ENCODE measurements at places on chromosomes 1 and 21.

DNA sequence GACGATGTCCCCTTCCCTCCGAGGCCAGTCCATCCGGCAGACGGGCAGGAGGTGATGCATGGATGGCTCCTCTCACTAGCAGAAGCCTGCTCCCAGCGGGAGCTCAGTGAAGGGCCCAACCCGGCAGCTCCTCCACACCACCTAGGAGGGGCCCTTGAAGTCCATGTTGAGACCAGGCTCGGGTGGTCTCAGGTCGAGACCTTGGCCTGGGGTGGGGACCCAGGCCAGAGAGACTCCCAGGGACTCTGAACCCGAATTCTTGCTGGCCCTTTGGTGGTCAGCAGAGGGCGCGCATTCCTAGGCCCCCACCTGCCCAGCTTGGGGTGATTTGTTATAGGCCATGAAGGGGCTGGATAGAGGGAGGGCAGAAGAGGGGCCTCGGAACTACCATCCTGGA lies 642 bp upstream of the NT5C1A start:
- DNase-seq: no peak

- no peak for DNase-seq
Measured at GRCh38 chr1:68157416-68157815, 74.9 kb downstream of the WLS start.

DNA sequence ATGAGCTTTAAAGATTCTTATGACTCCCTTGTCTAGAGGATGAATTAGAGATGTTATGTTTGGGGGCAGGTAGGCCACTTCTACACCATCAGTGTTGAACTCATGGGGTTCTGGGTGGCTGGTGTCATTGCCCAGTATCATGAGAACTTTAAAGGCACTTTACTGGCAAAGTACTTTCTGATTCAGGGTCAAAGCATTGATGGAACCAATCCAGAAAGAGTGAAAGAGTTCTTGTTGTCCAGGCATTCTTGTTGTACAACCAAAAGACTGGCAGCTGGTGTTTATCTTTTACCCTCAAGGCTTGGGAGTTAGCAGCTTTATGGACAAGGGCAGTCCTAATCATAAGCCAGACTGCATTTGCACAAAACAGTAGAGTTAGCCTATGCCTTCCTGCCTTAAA lies 673.0 kb downstream of the USP25 start:
- no peak for DNase-seq

GRCh38 chr21:38938343-38938742 lies 132.6 kb downstream of the ETS2 start:
- DNase-seq: no peak

GRCh38 chr1:228009828-228010775 lies 3.3 kb downstream of the WNT3A start:
- no peak for DNase-seq

DNA sequence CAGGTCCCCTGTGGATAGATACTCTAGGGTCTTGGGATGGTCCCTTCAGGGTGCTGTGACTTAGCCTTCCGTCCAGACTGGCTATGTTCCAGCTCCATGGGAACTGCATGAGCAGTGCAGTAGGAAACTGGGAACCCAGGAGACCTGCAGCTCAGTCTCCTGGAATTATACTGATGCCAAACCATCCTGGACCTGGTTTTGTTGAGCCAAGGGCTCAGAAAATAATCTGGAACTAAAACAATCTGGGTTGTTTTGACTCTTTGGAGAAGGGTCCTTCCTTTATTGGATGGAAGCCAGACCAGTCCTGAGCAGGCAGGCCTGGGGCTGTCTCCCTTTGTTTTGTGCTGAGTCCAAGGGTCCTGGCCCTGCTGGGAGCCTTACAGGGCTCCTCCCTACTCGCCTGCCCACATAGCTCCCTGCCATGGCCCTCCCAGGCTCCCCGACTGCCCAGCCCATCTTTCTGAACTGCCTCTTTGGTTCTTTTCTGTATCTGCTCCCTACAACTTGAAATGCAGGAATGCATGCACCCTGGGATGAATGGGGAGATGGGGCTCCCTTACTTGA lies 1.2 kb downstream of the IPO13 start:
- DNase-seq: no peak

GRCh38 chr1:114033216-114033706 lies 54.0 kb downstream of the OLFML3 start:
- no peak for DNase-seq

- no peak for DNase-seq
Measured at GRCh38 chr1:149899460-149900284, at the start of gene BOLA1. Gene BOLA1, plus strand, starts transcription at chr1:149899568. Its CDS starts 492 bp downstream, at chr1:149900060.

GRCh38 chr21:33071770-33072306 lies 1.9 kb downstream of the OLIG1 start:
- DNase-seq: no peak

GRCh38 chr1:222792744-222793143 lies 22.1 kb upstream of the DISP1 start:
- DNase-seq: no peak

GRCh38 chr1:7733276-7733675 lies 37.8 kb upstream of the VAMP3 start:
- no peak for DNase-seq

DNA sequence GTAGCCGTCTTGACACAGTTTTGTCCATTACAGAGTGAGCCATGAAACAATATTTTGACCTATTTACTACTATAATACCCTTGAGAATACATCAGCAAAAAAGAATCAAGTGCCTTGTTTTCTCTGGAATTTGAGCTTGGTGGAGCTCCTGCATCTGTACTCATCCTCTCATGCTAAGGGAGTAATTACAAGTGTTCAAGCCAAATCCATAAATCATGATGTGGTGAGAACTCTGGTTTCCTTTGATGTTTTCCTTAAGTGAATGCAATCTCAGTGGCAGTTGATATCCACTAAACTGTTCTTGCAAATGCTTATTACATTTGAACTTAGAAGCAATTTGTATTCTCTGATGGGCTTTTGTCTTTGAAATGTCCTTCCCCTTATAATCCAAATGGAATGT lies 824.6 kb upstream of the TMPRSS15 start:
- no peak for DNase-seq

GRCh38 chr1:55612988-55613387 lies 397.8 kb upstream of the USP24 start:
- DNase-seq: peak; percentile 23

DNA sequence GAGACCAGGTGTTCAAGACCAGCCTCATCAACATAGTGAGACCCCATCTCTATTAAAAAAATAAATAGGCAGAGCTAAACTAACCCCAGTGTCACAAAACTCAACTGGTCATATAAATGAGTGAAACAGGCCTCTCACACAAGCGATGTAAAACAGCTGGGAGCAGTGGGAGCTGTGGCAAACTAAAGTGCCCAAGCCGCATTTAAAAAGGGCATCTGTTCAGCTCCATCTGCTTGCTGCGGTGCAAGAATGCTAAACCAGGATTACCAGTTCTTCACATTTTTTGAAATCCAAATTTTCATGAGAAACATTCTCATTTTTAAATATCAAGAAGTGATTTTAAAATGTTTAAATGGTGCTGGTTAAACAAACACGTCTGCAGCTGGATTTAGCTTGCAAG lies 50.0 kb upstream of the WNT2B start:
- no peak for DNase-seq

- no peak for DNase-seq
Measured at GRCh38 chr1:12284486-12284885, 54.7 kb downstream of the VPS13D start.

GRCh38 chr1:32066489-32066873 lies 6.3 kb upstream of the TMEM39B start:
- no peak for DNase-seq

- no peak for DNase-seq
Measured at GRCh38 chr1:234676103-234676594, 66.2 kb upstream of the IRF2BP2 start.

DNA sequence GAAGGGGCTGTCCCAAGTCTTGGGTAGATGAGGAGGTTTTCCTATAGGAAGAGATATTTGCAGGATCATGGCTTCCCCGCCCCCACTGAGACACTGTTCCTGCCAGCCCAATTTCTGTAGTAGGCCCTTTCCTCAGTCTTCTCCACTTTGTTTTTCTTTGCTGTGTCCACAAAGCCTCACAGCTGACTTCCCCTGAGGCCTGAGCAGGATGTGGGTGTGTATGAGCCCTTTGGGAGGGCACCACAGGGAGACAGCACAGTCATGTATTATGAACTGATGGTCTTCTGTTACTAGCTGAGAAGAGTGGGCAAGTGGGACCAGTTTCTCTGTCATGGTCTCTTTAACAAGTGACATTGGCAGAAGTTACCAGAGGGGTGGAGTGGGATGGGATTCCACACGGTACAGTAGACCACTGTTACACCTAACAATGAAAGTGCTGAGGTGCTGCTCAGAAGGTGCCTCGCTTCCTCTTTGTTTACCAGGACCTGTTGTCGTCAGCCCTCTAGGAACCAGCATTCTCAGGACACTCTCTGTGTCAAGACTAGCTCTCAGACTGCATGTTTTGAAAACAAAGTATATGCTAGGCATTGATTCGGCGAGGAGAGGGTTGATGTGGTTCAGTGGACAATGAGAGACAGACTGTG lies 253.8 kb upstream of the HOOK1 start:
- no peak for DNase-seq

- DNase-seq: no peak
Measured at GRCh38 chr1:196481616-196482015, 126.6 kb downstream of the KCNT2 start.

DNA sequence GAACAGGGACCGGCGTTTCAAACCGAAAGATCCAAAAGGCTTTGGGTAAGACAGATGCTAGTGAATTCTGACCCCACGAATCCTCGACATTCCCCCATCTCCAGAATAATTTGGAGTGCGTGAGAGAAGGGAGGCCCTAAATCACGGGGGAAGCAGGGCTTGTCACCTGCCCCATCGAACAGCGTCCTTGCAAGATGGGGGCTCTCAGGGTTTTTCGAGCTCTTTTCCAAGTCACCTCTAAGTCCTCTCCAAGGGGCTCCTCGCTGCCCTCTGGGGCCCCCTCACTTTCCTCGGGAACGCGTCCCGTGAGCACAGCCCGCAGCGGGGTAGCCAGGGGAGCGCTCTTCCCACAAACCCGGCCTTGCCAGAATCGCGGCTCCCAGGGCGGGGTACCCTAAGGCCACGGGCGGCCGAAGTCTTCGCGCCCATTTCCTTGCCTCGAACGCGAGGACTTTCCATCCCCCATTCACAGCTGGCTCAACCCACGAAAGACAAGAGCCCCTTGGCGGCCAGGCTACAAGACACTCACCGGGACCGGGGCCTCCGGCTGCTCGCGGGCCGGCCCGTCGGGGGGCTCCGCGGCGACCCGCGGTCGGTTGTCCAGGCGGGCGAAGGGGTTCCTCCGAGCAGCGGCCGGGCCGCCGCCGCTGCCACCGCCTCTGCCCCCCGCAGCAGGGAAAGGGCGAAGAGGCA lies 546 bp downstream of the DONSON start:
- DNase-seq: no peak

DNA sequence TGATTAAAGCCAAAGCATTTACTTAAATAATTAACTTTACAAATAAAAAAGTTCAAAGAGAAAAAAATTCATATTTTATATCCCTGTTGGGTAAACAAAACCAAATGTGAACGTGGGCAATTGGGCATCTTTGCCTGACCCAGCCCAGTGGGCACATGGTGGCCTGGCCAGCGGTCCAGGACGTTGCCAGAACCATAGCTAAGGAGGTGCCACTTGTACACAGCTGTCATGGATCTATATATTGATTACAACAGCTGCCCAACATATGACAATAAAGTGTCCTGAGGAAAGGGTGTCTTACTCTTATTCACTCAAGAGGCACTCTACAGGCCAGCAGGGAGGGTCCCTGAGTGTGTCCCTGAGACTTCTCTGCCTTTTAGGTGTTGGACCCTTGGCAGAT lies 78.5 kb downstream of the BCAR3 start:
- no peak for DNase-seq

- no peak for DNase-seq
Measured at GRCh38 chr1:224635356-224635755, 19.2 kb downstream of the CNIH3 start.

- DNase-seq: no peak
Measured at GRCh38 chr1:202979459-202979858, 12.4 kb upstream of the CYB5R1 start.

GRCh38 chr21:26164311-26164710 lies 6.3 kb downstream of the APP start:
- no peak for DNase-seq

GRCh38 chr21:28916150-28916893 lies 76.4 kb downstream of the LTN1 start:
- no peak for DNase-seq
